Activated CD4-positive, alpha-beta T cell treated with anti-CD3 and anti-CD28 coated beads, Interleukin-2, amount 10 ng/mL, durations not matched to agents 24 days and 14 days (primary cell): ENCODE measurements at places on chromosomes 3 and 15. TPM values are rescaled to one million over a fixed set of nuclear protein-coding genes. Genes with fewer than 3 reads are reported as not detected.

DNA sequence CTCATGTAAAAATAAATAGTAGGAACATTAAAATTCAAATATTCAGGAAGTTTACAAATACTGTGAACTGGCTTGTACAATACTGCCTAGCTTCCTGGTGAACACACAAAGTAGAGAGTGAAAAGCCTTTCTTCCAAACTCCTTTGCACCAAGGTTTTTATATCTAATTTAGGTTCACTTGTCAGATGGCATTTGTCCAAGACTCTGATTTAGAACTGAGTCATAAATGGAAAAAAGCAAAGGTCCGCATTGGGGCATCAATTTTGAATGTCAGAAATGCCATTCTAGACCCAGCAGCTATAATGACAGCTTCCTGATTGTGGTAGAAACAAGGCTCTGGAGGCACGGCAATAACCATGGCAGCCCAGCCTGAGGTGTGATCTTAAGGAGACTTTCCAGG lies 160.7 kb downstream of the PDE8A start:
- no peak overlapping the region for H3K4me3 ChIP-seq
- H3K36me3 ChIP-seq = peaks cover 1% of the 10 kb centered on the region
- no peaks in the 10 kb centered on the region for H3K27me3 ChIP-seq
- H3K27ac ChIP-seq = no peak overlapping the region

The CKMT1A gene
- total RNA-seq = 0.28 and 0.66 TPM in 2 replicates

GRCh38 chr15:75237316-75237982 lies 20.7 kb upstream of the GOLGA6C start:
- peaks cover 16% of the 10 kb centered on the region for H3K27me3 ChIP-seq
- no peak for DNase-seq
- no peak overlapping the region for H3K27ac ChIP-seq
- H3K4me3 ChIP-seq = no peak overlapping the region
- H3K36me3 ChIP-seq = no peaks in the 10 kb centered on the region

DNA sequence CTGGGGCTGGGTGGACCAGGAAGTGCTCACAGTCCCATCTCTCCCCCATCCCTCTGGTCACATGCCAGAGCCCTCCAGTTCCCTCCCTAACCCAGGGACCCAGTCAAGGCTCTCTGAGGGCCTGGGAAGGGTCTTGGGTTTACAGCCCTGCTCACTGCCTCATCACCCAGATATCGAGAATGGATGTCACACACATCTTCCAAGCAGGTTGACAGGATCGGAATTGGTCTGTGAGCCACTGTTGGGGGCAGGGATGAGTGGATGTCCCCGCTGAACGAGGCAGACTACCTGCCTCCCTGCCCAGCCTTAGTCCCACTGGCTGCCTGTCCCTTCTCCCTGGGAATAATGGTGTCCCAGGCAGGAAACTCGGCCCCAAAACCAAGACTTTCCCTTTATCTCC lies 20.0 kb upstream of the GOLGA6C start:
- no peak overlapping the region for H3K4me3 ChIP-seq
- DNase-seq = no peak
- no peak overlapping the region for H3K27ac ChIP-seq
- H3K27me3 ChIP-seq = peaks cover 14% of the 10 kb centered on the region
- H3K4me1 ChIP-seq = peaks cover 3% of the 10 kb centered on the region
- H3K36me3 ChIP-seq = no peaks in the 10 kb centered on the region

The ARMC8 gene
- total RNA-seq = 46.0 and 48.1 TPM in 2 replicates

DNA sequence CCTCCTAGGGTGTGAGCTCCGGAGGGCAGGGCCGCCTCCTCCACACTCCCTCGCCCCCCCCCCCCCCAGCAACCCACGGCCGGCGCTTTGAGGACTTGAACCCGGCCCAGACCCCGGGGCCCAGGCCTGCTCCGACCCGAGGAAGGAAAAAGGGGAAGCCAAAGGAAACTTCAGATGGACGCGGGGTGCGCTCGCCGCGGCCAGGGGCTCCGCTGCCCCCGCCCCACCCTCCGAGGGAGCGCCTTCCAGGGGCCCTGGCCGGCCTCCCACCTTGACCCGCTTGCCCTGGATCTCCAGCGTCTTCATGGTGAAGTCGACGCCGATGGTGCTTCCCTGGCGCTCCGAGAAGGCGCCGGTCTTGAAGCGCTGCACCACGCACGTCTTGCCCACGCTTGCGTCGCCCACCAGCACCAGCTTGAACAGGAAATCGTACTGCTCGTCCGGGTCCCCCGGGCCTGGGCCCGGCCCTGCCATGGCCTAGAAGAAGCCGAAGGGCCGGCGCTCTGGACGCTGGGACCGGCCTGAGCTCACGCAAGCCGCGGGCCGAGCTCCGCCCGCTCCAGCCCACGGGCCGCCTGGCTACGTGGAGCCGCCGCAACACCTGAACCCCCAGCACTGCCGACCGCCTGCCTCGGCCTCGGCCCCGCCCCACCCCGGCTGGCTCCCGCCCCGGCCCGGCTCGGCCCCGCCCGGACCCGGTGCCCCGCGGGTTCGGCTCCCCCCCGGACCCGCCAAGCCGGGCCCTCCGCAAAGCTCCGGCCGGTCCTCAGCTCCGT lies 400 bp downstream of the RAB43 start:
- H3K27me3 ChIP-seq = no peaks in the 10 kb centered on the region
- peak overlapping the region; percentile 99 for H3K27ac ChIP-seq
- H3K4me1 ChIP-seq = peaks cover 48% of the 10 kb centered on the region

The ACTRT3 gene
- total RNA-seq = 0.85 and 1.1 TPM in 2 replicates

The C3orf20 gene
- 0.19 and 0.28 TPM in 2 replicates for total RNA-seq

GRCh38 chr15:52031556-52031955 lies 12.5 kb downstream of the MAPK6 start:
- no peak for DNase-seq
- no peaks in the 10 kb centered on the region for H3K27me3 ChIP-seq
- peaks cover 15% of the 10 kb centered on the region for H3K4me1 ChIP-seq
- no peak overlapping the region for H3K4me3 ChIP-seq
- peaks cover 52% of the 10 kb centered on the region for H3K36me3 ChIP-seq

- no peaks in the 10 kb centered on the region for H3K27me3 ChIP-seq
- peaks cover 61% of the 10 kb centered on the region for H3K36me3 ChIP-seq
- H3K4me1 ChIP-seq = peaks cover 6% of the 10 kb centered on the region
These were observed 18.2 kb downstream of the PFKFB4 start for GRCh38 chr3:48538451-48538850.

DNA sequence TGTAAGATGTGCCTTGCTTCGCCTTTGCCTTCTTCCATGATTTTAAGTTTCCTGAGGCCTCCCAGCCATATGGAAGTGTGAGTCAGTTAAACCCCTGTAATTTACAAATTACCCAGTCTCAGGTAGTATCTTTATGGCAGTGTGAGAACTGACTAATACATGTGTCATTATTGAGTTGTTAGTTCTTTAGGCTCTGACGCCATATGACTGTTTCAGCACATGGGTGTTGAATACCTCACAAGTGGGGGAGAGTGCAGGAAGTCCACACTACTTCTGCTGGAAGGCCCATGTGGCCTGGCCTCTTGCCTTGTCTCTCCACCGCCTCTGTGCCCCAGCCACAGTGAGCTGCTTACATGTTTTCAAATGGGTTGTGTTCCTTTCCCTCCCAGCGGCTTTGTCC lies 28.5 kb downstream of the MFSD1 start:
- no peak for DNase-seq
- no peaks in the 10 kb centered on the region for H3K27me3 ChIP-seq
- no peak overlapping the region for H3K27ac ChIP-seq
- H3K4me1 ChIP-seq = no peaks in the 10 kb centered on the region
- H3K4me3 ChIP-seq = no peak overlapping the region
- peaks cover 8% of the 10 kb centered on the region for H3K36me3 ChIP-seq

GRCh38 chr3:188385295-188385694 lies 231.3 kb downstream of the LPP start:
- no peak overlapping the region for H3K4me3 ChIP-seq
- peak; percentile 48 for DNase-seq
- H3K27me3 ChIP-seq = no peaks in the 10 kb centered on the region

DNA sequence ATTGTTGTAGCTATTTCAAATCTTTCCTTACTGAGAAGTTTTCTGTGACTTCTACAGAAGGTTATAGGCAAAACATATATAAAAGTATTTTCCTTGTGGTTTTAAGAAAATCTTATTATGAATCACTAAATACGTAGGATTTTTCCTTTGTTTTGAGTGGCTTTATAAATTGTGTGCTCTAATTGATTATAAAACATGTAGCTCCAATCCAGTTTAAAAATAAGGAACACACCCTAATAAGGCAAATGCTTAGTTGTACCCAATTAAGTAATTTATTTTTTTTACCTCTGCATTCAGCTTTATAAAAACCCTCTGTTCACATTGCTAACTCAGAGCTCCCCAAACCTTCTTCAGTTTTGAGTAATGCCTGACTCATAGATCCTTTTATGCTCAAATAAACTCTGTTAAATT lies 408.0 kb downstream of the NAALADL2 start:
- no peaks in the 10 kb centered on the region for H3K4me1 ChIP-seq
- no peak overlapping the region for H3K27ac ChIP-seq
- H3K4me3 ChIP-seq = no peak overlapping the region
- DNase-seq = no peak
- no peaks in the 10 kb centered on the region for H3K36me3 ChIP-seq

GRCh38 chr15:61155741-61156700 lies 73.1 kb downstream of the RORA start:
- H3K4me1 ChIP-seq = no peaks in the 10 kb centered on the region
- no peak overlapping the region for H3K27ac ChIP-seq
- no peak for DNase-seq
- H3K4me3 ChIP-seq = no peak overlapping the region
- no peaks in the 10 kb centered on the region for H3K36me3 ChIP-seq

The NAALADL2 gene
- not detected in 2 replicates for total RNA-seq

GRCh38 chr15:40944510-40945296 lies 8.6 kb upstream of the CHAC1 start:
- no peaks in the 10 kb centered on the region for H3K27me3 ChIP-seq
- DNase-seq = no peak
- no peak overlapping the region for H3K27ac ChIP-seq
- no peaks in the 10 kb centered on the region for H3K36me3 ChIP-seq
- no peak overlapping the region for H3K4me3 ChIP-seq

GRCh38 chr3:90092994-90093393 lies 985.6 kb downstream of the EPHA3 start:
- H3K4me3 ChIP-seq = no peak overlapping the region
- no peaks in the 10 kb centered on the region for H3K36me3 ChIP-seq
- H3K27ac ChIP-seq = no peak overlapping the region
- DNase-seq = no peak
- no peaks in the 10 kb centered on the region for H3K4me1 ChIP-seq

GRCh38 chr3:175002732-175003143 lies 143.6 kb downstream of the NAALADL2 start:
- no peak overlapping the region for H3K4me3 ChIP-seq
- no peaks in the 10 kb centered on the region for H3K4me1 ChIP-seq
- no peak for DNase-seq
- no peaks in the 10 kb centered on the region for H3K27me3 ChIP-seq
- H3K27ac ChIP-seq = no peak overlapping the region

The AGBL1 gene
- total RNA-seq = not detected in 2 replicates

- no peak overlapping the region for H3K27ac ChIP-seq
- H3K36me3 ChIP-seq = peaks cover 12% of the 10 kb centered on the region
- H3K27me3 ChIP-seq = no peaks in the 10 kb centered on the region
- no peak overlapping the region for H3K4me3 ChIP-seq
- no peak for DNase-seq
- peaks cover 26% of the 10 kb centered on the region for H3K4me1 ChIP-seq
These were observed 59.6 kb downstream of the PLCL2 start for GRCh38 chr3:16944356-16944755.

The OR5K2 gene
- not detected in 2 replicates for total RNA-seq

DNA sequence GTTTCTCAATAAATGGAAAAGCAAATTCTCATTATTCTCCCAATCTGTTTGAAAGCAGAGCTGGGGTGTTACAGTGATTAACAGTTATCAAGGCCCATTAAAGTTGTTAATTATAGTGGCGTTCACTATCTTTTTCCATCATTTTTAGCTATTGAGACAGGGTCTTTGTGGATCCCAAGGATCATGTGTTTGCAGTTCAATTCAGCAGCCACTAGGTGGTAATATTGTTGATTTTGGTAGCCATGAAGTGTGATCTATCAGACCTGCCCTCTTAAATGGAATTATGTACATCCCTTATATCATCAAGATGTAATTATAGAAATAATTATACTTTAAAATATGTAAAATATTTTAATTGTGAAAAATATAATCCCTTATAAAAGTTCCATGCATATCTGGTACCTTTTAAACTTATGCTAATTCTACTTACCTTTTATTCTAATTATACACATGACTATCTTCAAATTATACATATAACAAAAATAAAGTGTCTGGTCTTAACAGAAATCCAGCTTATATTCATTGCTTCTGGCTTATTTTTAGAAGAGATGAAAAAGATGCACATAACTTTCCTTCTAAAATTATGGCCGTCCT lies 126.4 kb downstream of the GREM1 start:
- no peaks in the 10 kb centered on the region for H3K4me1 ChIP-seq
- no peak overlapping the region for H3K27ac ChIP-seq
- H3K4me3 ChIP-seq = no peak overlapping the region

The CMTM7 gene
- 45.0 and 46.3 TPM in 2 replicates for total RNA-seq

The LTF gene
- not detected in 2 replicates for total RNA-seq

DNA sequence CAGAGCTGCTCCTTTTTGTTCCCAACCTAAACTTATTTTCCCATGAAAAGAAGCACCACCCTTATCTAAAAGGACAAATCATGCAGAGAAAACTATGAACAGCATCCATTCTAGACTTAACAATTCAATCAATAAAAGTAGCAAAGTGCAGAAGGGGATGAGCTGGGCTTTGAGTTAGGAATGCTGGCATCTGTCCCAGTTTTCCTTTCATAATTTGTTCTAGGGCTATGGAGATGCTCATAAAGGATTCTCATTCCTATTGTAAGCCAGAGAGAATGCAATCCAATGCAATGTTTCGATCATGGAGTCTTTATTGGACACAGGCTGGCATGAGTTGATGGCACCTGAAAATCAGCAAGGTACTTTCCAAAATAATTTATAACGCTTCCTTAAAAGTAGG lies 330.6 kb downstream of the VPS13C start:
- no peak overlapping the region for H3K27ac ChIP-seq
- H3K4me3 ChIP-seq = no peak overlapping the region
- no peaks in the 10 kb centered on the region for H3K4me1 ChIP-seq
- H3K27me3 ChIP-seq = no peaks in the 10 kb centered on the region

DNA sequence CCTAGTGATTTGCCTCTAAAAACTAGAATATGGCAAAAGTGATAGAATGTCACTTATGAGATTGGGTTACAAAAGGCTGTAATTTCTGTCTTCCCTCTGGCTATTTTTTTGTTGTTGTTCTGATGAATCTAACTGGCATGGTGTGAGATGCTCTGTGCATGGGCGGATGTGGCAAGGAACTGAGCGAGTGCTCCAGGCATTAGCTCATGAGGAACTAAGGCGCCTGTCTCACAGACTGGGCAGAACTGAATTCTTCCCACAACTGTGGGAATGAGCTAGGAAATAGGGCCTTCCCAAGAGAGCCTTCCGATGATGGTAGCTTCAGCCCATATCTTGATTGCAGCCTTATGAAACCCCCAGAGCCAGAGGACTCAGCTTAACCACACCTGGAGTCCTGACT lies 222.5 kb downstream of the NR2F2 start:
- no peaks in the 10 kb centered on the region for H3K4me1 ChIP-seq
- no peak for DNase-seq
- no peaks in the 10 kb centered on the region for H3K36me3 ChIP-seq

The SEMA3F gene
- 0.14 and 0.31 TPM in 2 replicates for total RNA-seq

DNA sequence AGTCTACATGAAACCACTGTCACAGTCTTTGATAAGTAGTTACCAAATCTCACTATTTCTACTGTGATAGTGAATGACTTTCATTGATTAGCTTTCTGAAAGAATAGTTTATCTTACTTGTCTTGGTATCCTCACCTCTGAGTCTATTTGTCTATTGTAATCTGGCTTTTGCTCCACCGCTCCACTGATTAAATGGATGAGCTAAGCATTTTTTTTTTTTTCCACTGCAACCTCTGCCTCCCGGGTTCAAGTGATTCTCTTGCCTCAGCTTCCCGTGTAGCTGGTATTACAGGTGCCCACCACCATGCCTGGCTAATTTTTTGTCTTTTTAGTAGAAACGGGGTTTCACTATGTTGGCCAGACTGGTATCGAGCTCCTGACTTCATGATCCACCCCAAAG lies 12.9 kb downstream of the BBS4 start:
- H3K4me1 ChIP-seq = peaks cover 6% of the 10 kb centered on the region
- no peaks in the 10 kb centered on the region for H3K27me3 ChIP-seq
- no peak overlapping the region for H3K27ac ChIP-seq
- H3K4me3 ChIP-seq = no peak overlapping the region
- peaks cover 4% of the 10 kb centered on the region for H3K36me3 ChIP-seq
